ENCODE measurements at places on chromosomes 7 and 10.

GRCh38 chr10:50622706-50623662 lies 772 bp downstream of the SGMS1 start:
- peak; percentile 52 for DNase-seq

DNA sequence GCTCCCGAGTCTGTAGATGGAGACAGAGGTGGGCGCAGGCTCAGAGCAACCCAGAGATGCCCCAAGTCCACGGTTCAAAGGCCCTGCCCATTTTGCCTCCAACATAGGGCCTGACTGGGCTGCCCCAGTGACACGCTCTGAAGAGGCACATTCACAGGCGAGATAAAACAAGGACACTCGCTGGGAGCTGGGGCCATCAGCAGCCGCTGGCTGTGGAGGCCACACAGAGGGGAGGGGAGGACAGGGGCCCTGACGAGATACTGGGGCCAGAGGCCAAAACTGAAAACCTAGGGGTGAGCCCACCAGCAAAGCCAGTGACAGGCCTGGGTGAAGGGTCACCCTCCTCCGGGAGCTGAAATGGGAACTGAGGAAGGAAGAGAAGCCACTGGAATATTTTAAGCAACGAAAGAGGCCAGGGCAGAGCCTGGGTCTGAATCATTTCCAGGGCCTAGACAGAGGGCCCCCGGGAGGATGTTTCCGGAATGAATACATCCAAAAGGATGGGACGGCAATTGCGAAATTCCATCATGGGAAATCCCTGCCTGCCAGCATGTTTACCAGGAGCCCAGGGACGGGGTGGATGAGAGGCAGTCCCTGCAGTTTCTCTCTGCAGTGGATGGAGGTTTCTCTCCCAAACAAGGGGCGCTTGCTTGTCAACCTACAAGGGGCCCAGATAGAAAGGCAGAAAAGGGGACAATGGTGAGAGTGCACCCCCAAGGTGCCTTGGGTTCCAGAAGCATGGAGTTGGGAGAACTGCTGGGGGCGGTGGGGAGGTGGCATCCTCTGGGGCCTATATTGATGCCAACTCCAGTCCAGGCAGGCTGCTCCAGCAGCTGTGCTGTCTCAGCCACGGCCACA lies 29.0 kb upstream of the HSPA12A start:
- no peak for DNase-seq

DNA sequence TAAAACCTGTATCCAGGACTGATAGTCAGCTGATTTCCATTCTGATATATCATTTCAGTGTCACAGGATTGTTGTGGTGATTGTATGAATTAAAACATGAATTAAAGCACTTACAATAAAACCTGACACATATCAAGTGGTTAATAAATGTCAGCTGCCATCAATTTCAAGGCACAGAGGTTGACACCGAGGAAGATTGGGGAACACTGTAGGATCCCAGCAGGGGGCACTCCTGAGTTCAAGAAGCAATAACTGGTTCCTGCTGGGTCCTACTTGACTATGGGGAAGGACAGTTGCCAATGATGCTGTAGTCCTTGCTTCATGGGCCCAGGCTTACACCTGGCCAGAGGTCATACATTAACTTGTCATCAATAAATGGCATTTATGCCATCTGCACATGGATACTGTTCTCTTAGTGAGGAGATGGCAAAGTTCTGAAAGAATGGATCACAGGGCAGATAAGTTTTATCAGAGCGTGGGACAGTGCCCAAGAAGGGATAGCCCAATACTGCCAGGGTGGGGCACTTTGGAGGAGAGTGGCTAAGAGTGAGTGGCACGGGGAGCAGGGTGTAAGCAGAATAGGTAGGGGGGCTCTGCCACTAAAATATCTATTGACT lies 24.1 kb downstream of the FZD1 start:
- no peak for DNase-seq

GRCh38 chr7:151461942-151462230 lies 21.9 kb upstream of the CRYGN start:
- no peak for DNase-seq

DNA sequence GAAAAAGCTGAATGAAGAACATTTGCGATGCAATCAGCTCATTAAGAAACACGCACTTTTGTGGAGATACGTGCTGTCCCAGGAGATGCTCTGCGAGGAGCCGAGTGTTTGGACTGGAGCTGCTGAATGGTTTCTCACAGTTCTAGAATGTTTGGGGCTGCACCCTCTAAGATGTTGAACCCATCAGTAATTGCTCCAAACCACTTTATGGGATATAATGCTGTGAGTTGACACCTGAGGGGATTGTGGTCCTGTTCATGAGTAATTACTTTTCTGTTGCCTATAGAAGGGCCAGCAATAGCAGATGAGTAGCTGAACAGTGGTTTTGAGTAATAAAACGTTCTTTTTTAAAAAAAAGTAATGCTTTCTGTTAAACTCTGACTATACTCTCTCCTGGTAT lies 63.1 kb downstream of the IKZF1 start:
- DNase-seq: no peak

Data from activated naive CD4-positive, alpha-beta T cell (primary cell).